ENCODE measurements at places on chromosomes 7 and 10.

- no peak for DNase-seq
Observed at GRCh38 chr7:45420843-45421495, 153.2 kb upstream of the ADCY1 start.

DNA sequence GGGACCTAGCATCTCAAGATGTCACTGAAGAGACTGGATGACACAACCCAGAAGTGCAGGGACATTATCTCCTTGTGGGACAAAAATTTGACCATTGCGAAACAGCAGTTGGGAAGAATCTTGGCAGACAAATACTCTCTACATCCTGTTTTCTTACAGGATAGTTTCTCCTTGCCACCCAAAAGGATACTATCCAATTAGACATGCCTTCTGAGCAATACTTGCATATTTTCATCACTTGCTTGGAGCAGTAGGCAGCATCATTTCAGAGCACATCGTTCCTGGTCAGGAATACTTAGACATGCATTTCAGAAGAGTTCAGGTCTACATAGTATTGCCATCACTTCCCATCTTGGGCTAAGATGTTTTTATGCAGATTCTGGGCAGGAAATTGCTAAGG is 56.8 kb downstream of the FAS start:
- no peak for DNase-seq

DNA sequence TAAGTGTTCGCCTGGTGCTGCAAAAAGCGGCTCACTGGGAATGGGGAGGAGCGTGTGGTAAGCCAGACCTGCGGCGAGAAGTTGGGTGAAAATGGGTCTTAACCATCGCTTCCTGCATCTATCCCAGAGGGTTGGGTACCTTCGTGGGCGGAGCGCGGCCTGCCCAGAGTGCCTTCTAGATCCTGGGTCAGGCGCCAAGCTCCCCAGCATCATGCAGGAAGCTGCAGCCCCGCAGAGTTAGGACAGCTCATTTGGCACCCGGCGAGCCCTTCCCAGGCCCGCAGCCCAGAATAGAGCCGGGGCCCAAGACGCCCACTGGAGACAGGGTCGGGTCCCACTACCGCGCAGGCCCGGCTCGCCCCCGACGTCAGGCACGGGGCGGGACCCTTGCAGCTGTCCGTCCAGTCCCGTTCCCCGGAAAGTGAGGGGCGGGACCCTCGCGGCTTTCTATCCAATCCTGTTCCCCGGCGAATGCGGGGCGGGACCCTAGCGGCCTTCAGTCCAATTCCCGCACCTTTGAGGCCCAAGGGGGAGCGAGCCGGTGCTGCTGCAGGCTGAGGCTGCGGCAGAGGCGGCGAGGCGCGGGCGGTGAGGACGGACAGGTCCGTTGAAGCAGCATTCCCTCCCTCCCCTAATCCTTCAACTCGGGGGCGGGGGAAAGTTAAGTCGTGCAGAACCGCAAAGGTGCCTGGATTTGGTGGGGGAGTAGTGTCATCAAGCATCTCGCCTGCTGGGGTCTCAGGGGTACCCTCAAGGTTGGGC is at the start of gene CROT:
CROT (plus strand) TSS at position 499 of the 762 bp plus-strand sequence. CDS start 3,405 bp downstream, outside the sequence.
- peak; percentile 97 for DNase-seq

DNA sequence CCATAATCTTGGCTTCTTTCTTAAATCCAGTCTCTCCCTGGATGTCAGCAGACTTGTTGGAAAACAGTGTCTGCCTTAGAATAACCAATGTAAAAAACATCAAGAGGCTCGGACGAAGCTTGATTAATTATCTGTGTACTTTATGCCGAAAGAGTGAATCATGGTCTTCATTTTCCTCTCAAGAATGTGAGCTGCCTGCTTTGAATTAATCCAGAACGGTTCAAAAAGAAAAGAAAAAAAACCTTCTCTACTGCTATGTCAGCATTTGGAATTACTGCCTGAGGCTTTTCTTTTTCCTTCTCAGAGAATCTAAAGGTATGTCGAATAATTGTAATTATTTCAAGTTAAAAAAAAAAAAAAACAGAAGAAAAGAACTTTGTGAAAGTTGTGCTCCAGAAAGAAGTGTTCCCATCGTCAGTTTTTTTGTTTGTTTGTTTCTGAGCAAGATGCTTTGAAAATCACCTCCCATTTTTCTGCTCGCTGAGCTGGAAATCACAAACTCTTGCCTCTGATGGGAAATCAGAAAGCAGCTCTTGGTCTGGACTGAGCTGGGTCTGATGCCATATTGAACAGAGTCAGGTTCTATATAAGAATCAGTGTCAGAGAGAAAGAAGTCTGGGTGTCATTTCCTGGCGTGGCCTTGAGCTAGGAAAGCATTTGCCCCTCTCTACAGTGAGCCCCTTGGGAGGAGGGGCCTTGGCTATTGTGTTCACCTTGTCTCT is 20.2 kb downstream of the PLPP4 start:
- no peak for DNase-seq

- DNase-seq: no peak
Observed at GRCh38 chr7:159158888-159159405, 14.3 kb upstream of the VIPR2 start.

DNA sequence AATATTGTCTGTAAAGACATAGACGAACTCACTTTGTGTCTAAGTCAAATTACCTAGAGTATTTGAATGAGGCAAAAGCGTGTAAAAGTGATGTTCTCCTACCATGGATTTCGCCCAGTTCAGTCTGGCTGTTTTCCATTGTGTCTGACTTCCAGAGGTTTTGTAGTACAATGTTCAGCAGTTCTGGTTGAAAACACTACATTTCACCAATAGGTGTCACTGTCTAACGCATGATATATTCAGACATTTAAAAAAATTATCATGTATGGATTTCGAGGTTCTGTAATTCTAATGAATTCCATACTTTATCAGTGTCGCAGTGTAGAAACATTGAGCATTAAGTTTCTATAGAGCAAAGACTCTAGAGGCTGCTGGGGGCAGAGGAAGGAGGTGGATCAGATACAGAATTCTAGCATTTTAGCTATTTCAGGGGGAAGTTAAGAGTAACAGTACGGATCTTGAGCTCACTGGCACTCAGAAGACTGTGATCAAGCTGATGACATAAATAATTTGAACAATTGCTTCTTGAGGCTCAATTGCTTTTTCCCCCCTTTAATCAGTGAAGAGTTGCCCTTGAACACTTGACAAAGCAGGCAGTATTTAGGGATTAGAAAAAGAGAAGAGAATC is 196.9 kb upstream of the RHOBTB1 start:
- DNase-seq: peak; percentile 69

GRCh38 chr7:471866-472639 is 47.6 kb downstream of the PDGFA start:
- peak; percentile 88 for DNase-seq

GRCh38 chr10:964321-964987 is 23.8 kb upstream of the GTPBP4 start:
- no peak for DNase-seq

DNA sequence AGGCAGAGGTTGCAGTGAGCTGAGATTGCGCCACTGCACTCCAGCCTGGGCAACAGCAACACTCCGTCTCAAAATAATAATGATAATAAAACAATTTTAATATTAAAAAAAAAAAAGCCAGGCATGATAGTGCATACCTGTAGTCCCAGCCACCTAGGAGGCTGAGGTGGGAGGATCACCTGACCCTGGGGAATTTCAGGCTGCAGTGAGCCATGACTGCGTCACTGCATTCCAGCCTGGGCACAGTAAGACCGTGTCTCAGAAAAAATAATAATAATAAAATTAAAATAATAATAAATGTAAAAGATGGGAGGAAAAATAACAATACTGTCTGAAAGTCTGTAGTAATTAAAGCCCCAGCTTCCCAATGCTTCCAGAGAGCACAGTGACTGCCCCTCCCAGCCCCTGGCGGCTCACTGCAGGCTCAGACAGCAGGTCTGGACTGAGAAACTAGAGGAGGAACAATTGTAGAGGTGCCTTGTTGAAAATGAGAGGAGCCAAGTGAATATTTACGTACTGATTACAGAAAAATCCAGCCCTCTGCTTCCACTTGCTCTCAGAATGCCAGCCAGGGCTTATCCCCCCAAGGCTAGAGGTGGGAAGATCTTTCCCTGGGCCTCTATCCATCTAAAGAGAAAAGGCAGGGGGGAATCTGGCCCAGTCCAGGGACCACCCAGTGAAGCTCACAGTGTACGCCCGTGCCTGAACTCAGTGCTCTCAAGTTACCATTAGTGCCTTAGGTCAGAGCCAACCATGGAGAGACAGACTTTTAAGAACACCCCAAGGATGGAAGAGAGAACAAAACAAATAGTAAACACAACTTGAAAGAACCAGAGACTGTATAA is 112.8 kb downstream of the PARD3 start:
- no peak for DNase-seq

DNA sequence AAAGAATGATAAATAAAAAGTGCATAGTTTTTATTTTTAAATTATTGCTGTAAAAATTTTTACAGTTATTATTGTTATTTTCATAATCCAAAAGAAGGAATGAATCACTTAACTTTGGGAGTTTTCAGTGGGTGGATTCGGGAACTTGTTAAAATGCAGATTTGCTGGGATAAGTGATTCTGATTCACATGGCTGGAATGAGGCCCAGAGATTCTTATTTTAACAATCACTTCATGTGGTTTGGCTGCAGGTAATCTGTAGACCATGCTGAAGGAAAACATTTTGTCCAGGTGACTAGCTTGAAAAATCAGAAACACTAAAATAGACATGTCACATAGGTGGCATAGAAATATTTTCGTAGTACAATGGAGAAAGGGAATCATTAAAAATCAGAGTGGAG is 13.9 kb downstream of the CROT start:
- no peak for DNase-seq

DNA sequence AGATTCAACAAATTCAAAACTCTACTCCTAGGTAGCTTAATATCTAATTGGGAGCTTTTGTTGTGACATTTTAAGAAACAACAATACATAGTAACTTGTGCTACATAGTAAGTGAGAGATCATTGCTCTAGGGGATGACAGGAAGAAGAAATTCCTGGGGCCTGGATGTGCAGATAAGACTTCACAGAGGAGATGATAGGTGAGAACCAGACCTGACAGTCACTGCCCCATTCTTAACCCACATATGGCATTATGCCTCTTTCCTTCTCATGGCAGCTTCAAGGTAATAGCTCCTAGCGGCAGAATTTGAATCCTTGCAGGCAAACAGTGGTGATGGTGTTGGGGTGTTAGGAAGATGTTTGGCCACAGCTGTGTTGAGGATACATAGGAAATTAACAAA is 233.6 kb downstream of the VTI1A start:
- no peak for DNase-seq

- DNase-seq: no peak
Observed at GRCh38 chr10:24435374-24435773, 226.4 kb downstream of the KIAA1217 start.

DNA sequence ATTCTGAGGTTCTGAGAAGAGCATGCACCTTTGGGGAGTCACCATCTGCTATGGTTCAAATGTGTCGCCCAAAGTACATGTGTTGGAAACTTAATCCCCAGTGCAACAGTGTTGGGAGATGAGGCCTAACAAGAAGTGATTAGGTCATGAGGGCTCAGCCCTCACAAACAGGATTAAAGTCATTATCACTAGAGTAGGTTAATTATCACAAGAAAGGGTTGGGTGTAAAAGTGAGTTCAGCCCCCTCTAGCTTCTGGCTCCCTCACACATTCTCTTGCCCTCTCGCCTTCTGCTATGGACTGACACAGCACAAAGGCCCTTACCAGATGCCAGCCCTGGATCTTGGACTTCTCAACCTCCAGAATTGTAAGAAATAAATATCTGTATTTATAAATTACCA is 100.3 kb upstream of the C10orf90 start:
- DNase-seq: no peak

- peak; percentile 49 for DNase-seq
Observed at GRCh38 chr7:121195874-121196273, 132.9 kb upstream of the WNT16 start.

DNA sequence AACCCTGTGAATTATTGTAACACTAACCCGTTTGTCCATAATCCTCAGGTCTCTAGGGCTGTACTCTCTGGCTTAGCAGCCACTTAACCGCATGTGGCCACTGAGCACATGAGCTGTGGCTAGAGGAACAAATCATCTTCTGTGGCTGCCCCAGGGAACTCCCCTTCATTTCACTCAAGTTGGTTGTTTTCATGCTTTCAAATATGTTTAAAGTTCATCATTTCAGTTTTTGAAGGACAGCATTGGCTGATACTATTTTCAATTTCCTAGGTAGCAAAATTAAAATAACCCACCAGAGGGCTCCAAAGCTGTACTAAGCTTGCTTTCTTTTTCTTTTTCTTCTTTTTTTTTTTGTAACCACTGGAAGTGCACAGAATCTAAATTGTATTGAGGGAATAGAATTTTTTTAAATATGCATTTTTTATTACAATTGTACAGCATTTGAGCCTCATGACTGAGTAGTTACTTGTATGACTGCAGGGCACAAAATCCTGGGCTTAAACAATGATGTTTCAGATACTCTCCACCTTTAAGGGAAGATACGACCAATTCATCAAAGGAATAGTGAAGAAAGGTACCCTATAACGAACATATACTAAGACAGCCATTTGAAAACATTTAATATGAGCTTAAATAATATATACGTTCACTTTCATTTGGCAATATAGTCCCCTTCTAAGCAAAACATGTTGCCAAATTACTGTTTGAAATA is 38.6 kb downstream of the MRC1 start:
- DNase-seq: no peak

DNA sequence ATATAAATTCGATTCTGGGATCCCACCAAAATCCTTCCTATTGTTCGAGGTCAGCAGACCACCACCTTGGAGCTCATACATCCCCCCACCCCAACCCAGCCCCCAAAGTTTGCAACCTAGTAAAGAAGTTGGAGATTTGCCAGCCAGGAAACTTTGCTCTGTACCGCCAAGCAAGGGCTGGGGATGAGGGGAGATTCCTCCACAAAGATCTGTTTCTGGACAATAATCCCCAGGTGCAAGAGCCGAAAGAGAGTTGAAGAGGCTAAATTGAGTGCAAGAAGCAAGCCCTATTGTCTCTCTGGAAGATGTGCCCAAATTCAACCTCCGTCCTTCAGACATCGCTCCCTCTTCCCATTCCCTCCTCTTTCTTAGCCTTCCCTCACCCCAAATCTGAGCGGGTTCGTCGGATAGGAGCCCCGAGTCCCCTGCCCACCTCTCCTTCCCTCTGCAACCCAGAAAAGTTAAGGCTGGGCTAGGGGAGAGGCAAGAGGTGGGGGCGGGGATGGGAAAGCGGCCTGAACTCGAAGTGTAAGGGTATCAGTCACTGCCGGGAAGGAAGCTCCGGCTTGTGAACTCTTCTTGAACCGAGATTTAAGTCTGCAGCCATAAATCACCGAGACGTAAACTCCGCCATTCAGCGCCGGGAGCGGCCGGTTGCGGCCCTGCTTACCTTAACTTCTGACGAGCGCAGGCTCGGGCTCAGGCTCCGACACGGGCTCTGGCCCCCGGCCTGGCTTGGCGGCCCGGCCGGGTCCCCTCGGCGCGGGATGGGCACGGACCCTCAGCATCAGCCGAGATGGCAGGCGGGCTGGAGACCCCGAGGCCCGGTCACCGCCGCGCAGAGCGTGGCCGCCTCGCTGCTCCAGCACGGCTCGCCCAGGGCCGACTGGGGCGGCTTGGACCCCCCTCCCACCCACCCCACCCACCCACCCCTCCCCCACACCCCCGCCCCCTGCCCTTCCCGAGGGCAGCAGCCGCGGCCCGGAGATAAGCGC is 10.8 kb upstream of the HOXA2 start:
- peak; percentile 95 for DNase-seq
